Frontal cortex (tissue), 4 donors: ENCODE measurements at places on chromosomes 3 and 15.

DNA sequence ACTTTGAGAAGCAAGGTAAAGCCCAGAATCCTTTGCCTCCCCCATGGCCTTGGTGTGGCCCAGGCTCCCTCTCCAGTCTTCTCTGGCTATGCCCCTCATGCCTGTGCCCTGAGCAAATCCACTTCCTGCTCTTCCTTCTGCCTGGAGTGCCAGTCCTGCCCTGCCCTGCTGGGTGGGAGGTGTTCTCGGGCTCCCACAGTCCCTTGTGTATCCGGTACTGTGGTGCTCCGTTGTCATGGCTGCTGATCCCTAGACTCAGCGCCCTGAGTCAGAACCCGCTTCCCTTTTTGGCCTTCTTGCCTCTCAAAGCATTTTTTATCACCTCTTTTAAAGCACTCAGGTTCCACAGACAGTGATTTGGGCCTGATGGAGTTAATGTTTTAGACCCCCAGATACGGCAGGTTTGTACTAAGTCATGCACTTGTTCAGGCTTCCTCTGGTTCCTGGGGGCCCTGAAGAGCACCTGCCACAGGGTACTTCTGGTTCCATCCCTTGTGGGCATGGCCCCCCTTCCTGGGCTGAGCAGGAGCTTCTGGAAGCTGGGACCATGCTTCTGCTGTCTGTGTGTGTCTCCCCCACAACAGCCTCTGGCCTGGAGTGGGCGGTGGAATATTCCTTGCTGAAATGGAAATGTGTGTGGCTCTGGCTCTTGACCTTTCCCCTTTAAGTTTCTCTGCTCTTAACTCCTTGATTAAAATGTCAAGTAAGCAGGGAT, 29.6 kb upstream of the ADAMTS7 start:
- DNase-seq: no peak

DNA sequence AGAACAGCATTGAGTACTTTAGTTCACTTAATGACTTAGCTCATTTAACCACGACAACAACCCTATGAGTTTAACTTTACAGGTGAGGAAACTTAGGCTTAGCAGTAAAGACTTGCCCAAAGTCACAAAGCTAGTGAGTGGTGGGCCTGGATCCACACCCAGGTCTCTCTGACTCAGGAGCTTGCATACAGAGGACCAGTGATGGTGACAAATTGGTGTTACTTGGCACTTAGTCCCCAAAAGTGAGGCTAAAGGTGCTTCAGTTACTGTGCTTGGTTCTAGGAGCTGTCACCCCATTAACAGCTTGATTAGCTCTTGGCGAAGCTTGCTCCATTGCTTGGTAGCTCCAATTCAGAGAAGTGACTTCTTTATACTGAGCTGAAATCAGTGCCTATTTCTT, 6.1 kb downstream of the CELF6 start:
- DNase-seq: no peak

- DNase-seq: no peak
Measured at GRCh38 chr15:25989327-25989726, 126.2 kb upstream of the ATP10A start.

DNA sequence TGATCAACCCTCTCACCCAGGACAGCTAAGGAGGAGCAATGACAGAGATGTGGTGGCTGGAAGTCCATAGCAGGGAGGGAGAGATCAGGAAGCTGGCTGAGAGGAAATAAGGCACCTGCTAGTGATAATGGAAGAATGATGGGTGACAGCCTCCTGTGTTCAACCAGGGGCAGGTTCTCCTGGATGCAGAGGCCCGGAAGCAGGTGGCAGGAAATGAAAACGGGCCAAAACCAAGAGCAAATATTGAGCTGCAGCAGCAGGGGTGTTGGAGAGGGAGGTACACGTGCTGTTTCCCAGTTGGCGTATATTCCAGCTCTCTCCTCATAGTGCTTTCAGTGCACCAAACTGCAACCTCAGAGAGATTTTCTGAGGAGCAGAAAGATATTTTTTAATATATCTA, 213.4 kb upstream of the TBL1XR1 start:
- no peak for DNase-seq

DNA sequence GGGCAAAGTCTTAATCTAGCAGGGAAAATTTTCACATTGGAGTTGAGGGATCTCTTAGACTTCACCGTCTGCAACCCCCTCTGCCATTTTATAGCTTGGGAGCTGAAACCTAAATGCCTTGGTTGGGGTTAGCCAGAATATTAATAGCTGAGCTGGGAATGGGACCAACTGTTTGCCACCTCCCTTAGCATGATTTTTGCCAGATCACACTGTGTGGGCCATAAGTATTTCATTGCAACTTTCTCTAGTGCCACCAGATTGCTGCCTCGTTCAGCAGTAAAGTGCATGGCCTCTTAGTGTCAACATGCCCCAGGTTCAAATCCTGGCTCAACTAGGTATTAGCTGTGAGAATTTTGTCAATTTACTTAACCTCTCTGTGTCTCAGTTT, 55.9 kb upstream of the ABHD17C start:
- DNase-seq: no peak

DNA sequence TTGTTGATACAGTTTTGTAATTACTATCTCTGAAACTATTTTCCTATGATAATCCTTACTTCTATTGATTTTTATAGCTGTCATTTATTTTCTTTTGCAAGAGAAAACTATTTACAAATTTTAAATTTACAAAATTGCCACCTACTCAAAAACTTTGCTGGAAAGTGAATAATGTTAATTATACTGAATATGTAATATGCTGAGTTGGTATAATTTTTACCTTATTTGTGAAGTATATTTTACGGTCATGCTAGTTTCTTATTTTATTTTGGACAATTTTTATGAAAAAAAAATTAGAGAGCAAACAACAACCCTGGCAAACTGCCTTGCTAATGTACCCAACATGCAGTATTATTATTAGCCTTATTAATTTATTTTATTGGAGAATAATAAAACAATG, 2.9 kb downstream of the KCNH8 start:
- no peak for DNase-seq

DNA sequence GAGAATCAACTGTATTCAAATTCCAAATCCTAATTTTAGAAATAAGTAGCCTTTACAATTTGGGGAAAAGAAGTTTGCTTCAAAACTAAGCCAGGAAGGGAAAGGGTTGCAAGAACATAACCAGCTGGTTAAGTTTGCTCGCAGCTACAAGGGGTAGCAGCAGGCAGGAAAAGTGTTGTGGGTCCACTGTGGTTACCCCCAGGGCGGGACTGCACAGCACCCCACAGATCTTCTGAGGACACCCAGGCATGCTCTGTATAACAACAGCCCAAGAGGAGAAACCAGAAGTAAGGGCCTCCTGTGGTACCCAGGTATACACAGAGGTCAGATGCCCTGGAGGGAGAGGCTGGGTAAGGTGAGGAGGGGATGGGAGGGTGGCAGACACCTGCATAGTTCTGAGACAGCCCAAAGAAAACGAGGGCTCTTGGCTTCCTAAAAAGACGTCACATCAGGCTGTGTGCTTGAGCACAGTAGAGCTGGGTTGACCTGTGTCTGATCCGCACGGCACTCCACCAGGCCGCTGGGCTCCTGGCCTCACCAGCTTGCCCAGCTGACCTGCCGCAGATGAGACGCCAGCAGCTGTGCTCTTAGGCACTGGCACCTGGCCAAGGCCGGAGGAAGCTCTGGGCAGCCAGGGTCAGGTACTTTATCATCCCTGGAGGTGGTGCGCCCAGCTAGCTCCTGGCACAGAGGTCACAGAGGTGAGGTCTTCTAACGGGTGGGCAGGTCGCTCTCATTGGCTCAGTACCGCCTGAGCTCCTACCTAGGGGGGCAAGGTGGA, 81.8 kb upstream of the SNRPA1 start:
- DNase-seq: no peak

GRCh38 chr3:188052169-188053035, 101.6 kb upstream of the LPP start:
- DNase-seq: peak; percentile 60

- DNase-seq: no peak
Measured at GRCh38 chr3:19539518-19540392, 391.4 kb downstream of the KCNH8 start.

GRCh38 chr3:177713928-177714900, 516.9 kb upstream of the TBL1XR1 start:
- DNase-seq: no peak

DNA sequence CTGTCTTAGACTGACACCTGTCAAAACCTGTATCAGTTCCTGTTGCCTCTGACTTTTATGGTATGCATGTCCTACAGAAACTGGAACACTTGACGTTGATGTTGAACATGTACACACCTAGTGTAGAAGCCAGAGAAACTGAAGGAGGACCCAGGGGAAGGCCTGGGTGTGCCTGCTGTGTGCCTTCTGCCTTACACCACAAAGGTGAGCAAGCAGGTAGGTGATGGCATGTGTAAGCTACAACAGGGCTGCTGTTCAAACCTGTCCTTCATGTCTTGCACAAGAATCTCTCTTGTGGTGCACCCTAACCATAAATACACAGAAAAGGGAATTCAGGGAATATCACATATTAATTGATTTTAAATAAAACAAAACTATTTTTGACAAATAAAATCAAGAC, 13.6 kb upstream of the AQP9 start:
- no peak for DNase-seq

- no peak for DNase-seq
Measured at GRCh38 chr3:157741607-157742006, 238.4 kb upstream of the VEPH1 start.

GRCh38 chr3:114307832-114308231, 14.0 kb downstream of the TIGIT start:
- no peak for DNase-seq

- no peak for DNase-seq
Measured at GRCh38 chr3:110946810-110947209, 124.8 kb upstream of the NECTIN3 start.

GRCh38 chr3:188214442-188214841, 60.5 kb downstream of the LPP start:
- no peak for DNase-seq

DNA sequence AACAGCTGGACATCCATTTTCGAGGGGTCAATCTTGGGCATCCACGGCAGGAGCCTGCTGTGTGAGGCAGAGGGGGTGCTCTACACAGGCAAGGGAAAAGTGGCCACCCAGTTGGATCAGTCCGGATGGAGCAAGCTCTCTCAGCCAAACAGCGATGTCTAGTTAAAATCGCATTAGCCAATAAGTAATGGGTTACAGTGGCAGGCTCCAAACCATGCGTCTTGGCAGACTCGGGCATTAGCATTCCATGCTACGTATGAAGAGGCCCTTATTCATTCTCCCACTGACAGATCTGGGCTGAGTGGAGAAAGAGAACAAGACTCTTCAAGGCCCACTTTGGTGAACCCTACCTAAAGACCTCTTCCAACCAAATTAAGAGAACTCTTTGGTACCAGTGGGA, 49.3 kb downstream of the CCNB2 start:
- DNase-seq: no peak

DNA sequence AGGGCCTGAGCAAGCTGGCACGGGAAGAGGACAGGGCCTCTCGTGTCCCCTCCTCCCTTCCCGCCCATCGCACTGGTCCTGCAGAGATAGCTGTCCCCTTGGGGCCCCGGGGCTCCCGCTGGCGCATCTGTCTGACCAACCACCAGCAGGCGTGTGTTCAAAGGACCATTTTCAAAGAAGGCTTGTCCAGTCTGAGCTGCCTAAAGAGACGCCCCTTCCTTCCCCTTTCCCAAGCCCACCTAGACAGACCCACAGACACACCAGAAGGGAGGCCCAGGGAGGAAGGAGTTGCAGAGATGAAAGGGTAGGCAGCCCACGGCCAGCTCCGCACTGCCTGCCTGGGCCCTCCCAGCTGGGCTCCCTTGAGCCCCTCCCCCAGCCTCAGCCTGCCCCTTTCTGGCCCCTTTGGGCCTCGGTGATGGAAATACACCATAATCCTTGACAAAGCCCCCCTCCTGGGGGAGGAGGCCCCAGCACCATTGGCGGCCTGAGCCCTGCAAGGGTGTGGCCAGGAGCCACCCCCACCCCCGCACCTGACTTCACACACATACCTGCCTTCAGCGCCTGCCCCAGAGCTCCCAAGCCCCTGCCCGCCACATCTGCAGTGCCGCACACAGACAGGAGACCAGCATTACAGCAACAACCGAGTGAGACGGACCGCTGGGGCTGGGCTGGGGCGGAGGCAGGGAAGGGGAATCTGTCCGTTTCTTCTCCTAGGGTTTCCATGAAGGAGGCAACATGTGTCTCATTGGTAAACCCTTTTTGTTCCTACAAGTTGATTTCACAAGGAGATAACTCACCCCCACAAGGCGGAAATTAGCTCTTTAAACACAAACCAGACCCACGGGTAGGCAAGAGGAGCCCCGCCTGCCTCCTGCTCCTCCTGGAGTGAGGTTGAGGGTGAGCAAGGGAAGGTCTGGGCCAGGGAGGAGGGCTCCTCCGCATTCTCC, at the start of gene STRA6:
STRA6 (minus strand) TSS at position 336 of the 950 bp plus-strand sequence. CDS start 520 bp downstream, outside the sequence.
- DNase-seq: no peak

- DNase-seq: peak; percentile 29
Measured at GRCh38 chr15:89368566-89369223, 34.1 kb upstream of the POLG start.

GRCh38 chr3:11080492-11080891, 73.8 kb upstream of the HRH1 start:
- DNase-seq: no peak

DNA sequence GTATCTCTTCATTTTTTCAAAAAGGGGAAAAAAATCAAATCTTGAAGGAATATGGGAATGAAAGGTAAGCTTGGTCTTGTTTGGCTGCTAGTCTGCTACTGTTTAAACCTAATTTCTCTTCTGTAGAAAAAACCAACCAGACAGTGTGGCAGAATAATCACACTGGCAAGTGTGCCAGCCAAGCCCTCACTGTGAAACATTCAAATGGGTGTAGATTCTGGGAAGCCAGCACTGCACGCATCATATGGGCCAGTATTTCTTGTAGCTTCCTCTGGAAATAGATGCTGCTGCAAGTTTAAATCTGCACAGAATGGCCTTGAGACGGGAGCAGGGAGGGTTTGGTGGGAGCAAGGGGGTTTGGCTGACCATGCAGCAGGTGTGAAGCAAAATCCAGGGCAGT, 62.1 kb downstream of the POMGNT2 start:
- DNase-seq: no peak

- no peak for DNase-seq
Measured at GRCh38 chr15:40906991-40907802, 12.9 kb downstream of the VPS18 start.

DNA sequence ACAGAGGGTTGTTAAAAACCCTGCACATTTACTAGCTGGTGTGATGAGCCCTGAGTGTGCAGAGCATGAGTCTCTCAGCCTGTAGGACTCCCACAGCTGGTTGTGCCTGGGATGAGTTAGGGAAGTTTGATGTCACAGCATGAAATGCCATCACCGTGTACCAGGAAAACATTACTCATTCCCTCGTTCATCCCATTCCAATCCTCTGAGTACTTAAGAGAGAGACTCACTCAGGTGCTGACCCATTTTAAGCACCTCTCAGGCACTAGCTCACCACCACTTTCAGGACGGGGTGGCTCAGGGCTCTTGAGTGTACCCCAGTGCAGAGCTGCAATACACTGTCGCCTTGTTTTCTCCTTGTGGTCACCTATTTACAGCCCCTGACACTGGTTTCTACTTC, 18.7 kb downstream of the MGLL start:
- no peak for DNase-seq

GRCh38 chr3:74273091-74273490, 341.4 kb downstream of the CNTN3 start:
- DNase-seq: no peak

DNA sequence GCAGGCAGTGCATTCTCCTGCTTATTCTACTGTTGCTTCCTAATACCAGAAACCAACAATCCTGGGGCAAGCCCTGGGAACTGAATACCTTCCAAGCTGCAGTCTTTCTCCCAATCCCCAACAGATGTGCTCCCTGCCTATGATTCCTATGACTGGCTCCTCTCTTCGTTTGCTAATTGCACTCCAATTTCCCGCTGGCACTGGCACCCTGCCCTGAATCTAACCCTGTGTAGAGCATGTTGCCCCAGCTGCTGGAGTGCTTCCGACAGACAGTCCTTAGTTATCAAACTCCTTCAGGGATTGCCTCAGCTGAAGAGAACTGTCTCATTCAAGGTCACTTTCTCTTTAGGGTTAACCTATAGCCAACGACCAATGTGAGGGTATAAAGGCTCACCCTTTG, 214.1 kb downstream of the NECTIN3 start:
- DNase-seq: no peak
